ENCODE measurements at places on chromosomes 3 and 15.

DNA sequence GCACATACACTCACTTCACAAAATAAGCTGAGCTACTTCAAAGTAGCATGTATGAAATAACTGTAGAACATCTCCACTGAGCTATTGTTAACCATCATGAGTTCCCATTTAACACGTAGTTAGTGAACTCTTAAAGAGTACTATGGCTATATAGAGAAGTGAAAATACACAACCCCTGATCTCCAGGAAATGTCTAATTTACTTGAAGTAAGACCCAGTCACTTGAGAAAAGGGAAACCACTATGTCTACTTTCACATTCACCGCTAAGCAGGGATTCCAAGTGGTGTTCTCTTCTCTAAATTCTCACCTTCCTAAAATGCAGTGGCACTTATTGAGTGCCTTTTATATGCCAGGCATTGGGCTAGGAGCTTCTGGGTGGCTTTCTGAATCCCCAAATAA lies 35.0 kb upstream of the COLQ start:
- DNase-seq: no peak

DNA sequence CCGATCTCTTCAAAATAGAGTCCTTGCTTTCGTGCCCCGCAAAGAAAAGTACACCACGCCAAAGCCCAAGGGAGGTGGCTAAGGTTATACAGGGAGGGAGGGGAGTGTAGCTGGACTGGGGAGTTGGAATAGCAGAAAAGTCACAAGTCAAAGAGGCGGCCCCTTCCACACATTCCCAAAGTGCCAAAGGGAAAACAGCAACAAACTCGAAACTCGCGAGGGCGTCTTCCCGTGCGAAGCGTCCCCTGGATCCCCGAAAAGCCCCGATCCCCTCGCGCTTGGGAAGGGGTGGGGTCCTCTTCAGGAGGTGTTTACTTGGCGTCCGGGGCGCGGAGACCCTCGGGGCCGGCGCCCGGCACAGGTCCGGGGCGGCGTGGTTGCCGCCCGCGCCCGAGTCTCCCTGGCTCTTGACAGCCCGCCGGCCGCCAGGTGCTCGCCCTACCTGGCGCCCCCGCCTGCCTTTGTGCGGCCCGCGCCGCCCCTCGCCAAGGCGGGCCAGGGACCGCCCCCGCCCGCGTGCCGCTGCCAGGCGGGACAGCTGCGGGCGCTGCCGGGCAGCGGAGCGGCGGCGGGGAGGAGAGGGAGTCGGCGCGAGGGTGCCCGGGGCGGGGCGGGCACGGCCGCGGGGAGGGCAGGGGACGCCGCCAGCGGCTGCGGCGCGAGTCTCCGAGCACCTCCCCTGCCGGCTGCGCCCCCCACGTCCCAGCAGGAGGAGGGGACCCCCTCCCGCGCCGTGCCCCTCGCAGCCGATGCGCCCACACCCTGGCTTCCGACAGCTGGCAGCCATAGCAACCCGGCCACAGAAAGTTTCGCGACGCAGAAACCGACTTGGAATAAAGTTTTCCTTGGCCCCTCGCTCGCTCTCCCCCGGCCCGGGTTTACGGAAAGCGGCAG lies 966 bp downstream of the MYO1E start:
- DNase-seq: no peak

DNA sequence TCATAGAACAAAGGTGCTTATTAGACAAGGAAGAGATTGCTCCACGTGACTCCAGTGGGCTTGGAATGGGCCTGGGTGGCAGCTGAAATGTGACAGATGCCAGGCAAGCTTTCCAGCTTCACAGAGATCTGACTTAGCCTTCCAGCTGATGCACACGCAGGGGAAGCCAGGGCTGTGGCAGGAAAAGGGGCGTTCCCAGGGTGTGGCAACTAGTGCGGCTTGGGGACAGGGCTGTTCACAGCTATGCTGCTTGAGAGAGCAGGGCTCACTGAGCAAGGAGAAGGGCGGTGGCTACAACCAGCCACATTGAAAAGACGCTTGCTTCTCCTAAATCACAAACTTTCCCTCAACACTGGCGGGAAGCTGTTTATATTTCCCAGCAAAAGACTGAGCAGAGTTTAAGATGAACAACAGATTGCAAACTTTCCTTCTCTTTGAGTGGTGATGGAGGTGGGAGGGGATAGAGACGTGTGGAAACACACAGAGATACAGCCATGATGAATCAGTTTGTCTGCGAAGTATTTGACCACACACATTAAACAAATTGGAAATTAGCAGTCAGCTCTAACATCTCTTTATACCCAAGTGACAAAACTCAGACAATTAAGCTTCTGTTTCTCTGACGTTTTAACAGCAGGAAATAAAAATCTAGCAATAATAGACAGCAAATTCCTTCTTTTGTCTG lies 127.5 kb downstream of the BDH1 start:
- no peak for DNase-seq

- no peak for DNase-seq
Observed at GRCh38 chr3:178277605-178278004, 258.6 kb upstream of the KCNMB2 start.

DNA sequence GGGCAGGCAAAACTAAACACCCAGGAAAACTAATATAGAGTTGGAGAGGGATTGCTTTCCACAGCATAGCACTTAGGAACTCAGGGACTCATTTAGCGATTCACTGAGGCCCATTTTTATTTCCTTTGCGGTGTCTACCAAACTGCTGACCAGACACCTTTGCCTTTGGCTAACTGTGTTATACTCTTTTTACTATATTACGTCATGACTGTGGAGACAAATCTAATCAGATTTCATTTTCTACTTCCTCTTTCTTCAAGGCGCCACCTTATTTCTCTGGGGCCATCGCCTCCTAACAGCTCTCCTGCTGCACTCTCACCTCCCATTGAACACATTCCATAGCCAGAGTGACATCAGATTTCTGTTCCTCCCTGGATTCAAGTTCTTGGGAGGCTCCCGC lies 215.7 kb upstream of the WNT5A start:
- no peak for DNase-seq

DNA sequence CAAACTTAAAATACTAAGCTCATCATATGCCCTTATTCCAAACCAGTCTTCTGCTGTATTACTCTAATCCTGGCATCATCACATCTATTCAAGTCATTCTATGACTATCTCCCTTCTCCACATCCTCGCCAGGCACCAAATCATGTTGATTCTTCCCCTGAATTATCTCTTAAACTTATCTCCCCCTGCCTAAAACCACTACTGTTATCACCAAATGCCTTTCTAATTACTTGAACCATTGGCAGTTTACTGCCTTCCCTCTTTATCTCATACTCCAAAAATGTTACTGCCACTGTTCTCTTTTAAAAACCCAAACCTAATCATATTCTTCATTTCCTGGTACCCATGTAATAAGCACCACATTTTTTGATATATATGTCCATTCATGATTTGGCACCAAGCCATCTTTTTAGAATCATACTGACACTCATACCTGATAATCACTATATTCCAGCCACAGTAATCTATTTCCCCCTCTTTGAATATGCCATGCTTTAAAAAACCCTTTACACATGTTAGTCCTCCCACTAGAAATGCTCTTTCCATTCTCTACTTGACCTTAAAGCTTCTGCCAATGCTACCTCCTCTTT lies 126.8 kb downstream of the PEAK1 start:
- DNase-seq: no peak

DNA sequence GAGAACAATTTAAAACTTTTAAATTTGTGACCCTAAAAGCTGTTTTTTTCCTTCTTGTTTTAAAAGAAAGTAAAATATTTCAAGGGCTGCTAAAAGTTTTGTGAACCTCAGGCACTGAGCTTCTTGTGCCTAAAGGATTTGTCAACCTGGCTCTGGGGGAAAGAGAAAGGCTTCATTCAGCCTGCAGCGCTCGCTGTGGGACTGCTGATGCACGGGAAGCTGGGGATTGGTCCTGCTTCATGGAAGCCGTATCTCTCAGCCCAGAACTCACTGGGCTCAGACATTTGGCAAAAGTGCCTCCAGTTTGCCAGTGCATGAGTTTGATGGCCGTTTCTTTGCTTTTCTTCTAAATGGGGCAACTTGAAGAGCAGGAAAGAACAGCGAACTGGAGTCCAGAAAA lies 30.8 kb downstream of the TPRG1 start:
- DNase-seq: no peak

GRCh38 chr15:42612367-42612912 lies 37.0 kb downstream of the STARD9 start:
- no peak for DNase-seq

DNA sequence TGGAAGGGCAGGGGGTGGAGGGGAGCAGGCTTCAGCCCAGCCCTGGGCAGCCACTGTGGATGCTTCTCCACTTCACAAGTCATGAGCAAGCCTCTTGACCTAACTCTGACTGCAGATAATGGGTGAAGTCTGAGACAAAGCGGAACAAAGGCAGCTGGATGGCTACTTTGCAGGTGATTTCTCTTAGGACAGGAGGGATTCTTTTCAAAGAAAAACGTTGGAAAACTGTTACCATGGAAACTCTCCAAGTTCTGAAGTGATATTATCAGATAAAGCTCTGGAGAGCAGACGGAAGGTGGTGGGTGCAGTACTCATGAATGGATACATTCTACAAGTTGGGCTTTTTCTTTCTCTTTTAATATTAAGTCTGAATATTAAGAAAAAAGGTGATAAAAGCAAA lies 254.2 kb upstream of the SLCO3A1 start:
- DNase-seq: peak; percentile 22

GRCh38 chr3:36175916-36176461 lies 204.3 kb upstream of the STAC start:
- no peak for DNase-seq

- DNase-seq: no peak
Observed at GRCh38 chr3:14093831-14094230, 30.8 kb downstream of the CHCHD4 start.

GRCh38 chr3:44132061-44132460 lies 109.6 kb upstream of the TOPAZ1 start:
- no peak for DNase-seq

DNA sequence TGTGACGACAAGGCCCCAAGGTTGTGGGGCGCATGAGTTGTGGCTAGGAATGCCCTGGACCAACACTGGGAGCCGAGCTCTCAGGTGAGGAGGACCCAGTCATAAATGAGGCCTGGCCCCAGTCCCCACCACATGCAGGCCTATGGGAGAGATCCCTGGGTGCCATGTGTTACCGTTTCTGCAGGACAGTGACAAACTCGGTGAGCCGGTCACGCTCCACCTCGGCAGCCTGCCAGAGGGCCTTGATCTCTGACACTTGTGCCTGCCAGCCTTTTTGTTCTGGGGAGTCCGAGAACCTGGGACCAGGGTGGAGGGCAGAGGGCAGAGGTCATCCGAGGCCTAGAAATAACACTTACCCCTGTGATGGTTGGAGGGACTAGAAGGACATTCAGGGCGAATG lies 27.7 kb upstream of the HHATL start:
- no peak for DNase-seq

GRCh38 chr3:131551761-131552160 lies 49.0 kb upstream of the MRPL3 start:
- DNase-seq: peak; percentile 43

DNA sequence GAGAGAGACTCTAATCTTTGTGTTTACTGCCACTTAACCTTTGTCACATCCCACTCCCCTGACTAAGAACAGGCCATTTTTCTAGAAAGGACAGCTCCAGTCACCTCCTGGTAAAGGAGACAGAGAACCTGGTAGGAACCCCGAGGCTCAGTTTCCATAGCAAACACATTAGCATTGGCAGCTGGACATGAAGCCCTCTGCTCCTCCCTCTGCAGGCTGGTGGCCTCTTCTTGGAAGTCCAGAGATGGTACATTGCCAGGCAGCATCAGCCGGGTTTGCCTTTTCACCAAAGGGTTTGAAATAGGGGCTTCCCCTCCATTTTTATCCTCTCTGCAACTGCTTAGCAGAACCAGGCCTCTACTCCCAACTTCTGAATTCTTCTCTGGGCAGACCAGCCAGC lies 213.4 kb upstream of the SEMA6D start:
- DNase-seq: no peak

- DNase-seq: no peak
Observed at GRCh38 chr3:145882436-145882835, 278.5 kb downstream of the PLOD2 start.

GRCh38 chr3:140438736-140439470 lies 239.0 kb upstream of the TRIM42 start:
- DNase-seq: no peak

GRCh38 chr3:97706226-97706625 lies 58.3 kb upstream of the ARL6 start:
- DNase-seq: no peak
